ENCODE measurements at places on chromosomes 12 and 14.

DNA sequence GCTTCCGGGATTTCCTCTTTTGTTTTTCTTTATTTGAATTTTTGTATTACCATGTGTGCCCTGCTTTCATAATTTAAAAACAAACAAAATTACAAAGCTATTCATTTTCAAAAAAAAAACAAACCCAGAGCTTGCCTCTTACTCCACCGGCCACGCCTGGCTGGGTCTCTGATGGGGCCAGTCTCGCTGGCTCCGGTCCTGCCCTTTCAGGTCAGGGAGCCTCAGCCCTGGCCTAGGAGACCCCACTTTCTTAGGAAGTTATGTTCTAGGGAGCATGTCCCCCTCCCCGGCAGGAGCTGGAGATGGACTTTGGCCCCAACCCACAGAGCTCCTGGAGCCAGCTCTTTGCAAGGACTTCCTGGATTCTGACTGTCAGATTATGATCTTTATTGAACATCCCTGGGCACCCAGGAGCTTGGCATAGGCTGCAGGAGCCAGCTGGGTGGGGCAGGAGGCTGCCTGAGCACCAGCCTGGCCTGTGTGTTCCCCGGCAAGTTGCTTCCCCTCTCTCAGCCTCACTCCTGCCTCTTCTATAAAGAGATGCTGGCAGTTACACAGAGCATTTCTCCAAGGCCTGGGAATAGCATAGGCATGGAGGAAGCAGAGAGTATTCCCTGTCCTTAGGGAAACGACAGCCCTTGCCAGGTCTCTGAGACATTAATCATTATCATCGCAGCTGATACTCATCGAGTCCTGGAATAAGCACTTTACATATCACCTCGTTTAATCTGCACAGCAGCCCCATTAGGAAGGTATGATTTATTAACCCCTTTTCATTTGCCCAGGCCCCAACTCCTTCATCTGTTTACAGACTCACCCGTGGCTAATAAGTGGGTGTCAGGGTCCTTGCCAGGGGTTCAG lies 3.5 kb downstream of the DEGS2 start:
- peak; percentile 34 for DNase-seq

DNA sequence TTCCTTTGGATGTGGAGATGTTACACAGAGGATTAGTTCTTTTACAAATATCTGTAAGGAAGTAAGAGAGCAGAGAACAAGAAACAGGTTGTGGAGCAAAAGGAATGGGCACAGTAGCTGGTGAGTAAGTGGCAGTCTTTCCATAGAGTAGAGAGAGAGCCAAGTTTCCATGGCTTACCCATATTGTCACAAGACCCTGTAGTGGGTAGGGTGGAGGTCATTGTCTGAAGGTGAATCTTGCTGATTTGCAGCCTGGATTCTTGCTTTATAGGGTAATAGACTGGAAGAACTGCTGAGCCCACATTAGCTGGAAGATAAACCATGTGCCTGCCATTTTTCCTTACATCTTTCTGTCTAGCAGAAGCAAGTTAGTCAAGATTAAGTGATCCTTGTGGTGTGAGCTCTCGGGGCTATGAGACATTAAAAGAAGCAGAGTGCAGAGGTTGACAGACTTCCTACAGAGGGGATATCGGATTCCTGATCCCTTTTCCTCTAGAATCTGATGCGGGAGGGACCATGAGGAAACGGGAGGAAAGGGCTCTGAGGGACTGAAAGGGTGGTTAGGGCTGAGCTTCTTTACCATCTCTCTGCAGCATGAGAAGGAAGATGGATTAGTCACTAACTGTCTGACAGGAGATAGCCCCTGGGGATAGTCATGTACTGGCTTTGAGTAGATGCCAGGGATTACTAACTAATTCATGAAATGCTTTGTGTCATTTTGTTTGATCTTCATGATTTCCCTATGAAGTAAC lies 44.0 kb upstream of the LRTM2 start:
- peak; percentile 77 for DNase-seq

DNA sequence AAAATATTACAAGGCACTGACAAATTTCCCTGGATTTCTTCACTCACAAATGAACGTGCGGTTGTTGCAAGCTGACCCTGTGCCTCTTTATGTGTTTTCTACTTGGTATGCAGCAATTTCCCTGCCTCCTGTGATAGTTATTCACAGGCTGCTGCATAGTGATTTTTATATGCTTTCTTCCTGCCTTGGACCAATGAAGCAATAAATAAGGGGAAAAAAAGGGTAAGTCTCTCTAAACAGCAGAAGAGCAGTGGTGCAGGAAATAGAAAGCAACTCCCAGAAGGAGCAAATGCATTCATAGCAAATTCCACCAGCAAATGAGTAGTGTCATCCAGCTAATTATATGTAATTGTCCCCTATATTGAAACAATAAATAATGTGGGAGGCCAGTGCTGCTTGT lies 737.9 kb downstream of the GALC start:
- DNase-seq, result no peak

DNA sequence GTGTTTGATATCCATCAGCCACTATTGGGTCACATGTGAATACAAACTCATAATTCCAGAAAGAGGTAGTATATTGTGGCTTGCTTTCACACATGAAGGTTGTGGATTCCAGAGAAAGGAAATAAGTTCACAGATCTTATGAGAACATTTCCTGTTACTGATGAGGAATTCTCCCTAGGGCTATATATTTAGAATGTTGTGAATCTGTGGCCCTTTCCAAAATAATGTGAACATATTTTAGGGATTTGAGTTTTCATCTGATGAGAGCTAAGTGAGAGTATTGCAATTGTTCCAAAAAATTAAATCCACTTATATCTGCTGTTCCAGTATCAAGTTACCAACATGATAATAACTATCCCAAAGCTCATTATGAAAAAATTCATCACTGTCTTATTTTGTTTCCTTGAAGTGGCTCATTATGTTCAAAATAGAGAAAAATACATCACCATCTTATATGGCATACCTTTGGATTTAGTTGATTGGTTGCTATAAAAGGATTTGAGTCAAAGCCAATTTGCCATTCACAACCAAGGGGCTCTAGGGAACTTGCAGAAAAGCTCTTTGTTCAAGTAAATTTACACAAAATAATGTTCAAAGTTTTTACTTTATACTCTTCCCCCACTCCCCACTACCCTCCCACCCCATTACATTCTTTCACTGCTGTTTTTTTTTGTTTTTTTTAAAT lies 76.3 kb downstream of the MYRFL start:
- peak; percentile 52 for DNase-seq

DNA sequence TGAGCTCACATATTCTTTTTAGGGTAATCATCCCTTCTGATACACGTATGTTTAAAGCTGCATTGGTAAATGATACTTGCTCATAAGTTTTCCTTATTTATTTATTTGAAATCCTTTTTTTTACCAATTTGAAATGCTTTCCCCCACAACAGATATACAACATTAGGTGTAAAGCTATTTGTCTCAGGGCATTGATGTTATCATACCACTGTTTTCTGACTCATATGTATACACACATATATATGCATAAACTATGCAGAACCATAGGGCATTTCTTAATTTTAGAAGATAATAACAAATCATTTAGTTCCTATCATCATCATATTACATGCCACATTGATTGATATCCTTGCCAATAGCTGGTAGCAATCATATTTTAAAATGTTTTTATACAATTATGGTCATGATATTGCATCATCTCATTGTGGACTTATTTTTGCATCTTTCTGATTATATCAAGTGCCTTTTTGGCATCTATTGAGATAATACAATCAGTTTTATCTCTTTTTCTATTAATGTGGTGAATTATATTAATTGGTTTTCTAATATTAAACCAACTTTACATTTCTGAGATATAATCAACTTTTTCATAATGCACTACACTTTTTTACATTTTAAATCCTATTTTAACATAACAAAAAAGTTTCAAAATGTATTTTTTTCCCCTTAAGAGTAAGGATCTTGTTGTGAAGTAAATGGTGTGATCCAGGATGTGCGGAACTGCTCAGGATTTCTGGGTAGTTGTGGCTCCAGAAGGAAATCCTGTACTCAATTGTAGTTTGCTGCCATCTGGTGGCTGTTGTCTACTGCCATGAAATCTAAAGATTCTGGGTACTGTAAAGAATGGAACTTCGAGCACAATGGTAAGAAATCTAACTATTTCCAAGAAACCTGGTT lies 16.7 kb downstream of the OR9K2 start:
- DNase-seq, result peak; percentile 81

DNA sequence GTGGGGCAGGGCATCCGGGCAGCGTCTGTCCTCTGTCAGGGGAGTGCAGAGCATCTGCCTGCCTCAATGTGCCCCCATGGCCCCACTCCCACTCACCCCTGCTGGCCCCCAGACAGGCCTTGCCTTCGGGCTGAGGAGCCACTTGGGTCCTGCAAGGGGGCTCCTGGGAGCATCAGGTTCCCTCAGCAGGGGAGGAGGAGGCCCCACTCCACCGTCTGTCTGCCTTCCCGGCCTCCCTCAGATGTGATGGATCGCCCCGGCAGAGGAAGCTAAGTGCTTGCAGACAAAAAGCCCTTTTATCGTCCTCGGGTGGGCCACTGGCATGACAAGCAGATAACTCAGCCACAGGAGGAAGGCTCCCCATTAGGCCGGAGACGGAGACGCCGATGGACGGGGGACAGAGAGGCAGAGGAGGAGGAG lies 35.1 kb downstream of the NCOR2 start:
- no peak for DNase-seq

DNA sequence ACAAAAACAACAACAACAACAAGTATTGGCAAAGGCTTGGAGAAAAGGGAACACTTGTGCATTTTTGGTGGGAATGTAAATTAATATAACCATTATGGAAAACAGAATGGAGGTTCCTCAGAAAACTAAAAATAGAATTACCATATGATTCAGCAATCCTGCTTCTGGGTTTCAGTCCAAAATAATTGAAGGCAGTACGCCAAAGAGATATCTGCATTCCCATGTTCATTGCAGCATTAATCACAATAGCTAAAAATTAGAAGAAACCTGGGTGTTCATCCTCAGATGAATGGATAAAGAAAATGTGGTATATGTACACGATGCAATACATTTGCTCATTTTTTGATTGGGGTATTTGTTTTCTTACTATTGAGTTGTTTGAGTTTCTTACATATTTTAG lies 813.0 kb downstream of the NRXN3 start:
- peak; percentile 15 for DNase-seq

All from adipocyte (in vitro differentiated cells).